ENCODE measurements at places on chromosomes 2 and 18.

DNA sequence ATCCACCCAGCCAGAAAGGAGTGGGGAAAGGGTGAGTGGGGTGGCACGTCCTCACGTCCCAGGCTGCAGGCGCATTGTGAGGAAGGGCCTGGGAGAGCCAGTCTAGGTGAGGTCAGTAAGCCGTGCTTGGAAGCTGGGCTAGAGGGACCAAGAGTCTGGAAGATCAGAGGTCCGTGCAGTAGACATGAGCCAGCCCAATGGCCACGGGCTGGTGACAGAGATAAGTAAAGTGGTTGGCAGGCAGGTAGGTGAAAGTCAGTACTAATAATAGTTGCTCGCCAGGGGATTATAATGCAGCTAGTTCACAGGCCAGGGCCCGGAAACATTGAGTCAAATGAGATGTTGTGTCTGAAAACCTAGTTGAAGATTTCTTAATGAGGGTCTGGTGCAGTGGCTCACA is 133.2 kb downstream of the GBX2 start:
- DNase-seq, result no peak

DNA sequence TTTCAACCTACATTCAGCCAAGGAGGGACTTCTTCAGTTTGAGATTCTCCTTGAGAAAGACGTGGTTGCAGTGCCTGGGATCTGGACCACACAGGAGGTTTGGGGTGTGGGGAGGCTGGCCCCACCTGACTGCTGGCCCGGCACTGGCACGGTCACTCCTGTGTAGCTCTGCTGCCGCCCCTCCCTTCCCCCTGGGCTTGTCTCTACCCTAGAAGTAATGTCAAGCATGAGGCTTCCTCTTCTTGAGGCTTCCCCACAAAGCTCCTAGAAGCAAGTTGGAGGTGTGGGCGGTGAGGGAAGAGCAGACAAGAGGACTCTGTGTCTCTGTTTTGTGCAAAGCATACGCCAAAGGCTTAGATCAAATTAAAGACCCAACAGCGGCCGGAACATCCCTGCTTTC is 8.7 kb downstream of the KLHL29 start:
- no peak for DNase-seq

GRCh38 chr2:236254001-236254400 is 10.2 kb downstream of the ASB18 start:
- DNase-seq, result no peak

DNA sequence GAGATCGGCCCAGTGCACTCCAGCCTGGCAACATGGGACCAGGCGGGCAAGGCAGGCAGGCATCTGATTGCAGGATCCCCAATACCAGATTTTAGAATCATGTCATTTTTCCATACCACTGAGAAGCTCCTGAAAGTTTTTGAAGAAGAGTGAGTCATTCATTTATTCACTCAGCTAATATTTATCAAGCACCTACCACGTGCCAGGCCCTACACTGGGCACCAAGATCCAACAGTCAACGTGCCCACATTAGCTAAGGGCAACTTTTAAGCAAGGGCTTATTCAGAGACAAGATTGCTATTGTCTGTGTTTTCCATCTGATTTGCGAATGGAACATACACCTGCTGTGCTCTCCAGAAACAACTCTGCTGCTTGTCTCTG is 126.8 kb upstream of the LGALSL start:
- no peak for DNase-seq

DNA sequence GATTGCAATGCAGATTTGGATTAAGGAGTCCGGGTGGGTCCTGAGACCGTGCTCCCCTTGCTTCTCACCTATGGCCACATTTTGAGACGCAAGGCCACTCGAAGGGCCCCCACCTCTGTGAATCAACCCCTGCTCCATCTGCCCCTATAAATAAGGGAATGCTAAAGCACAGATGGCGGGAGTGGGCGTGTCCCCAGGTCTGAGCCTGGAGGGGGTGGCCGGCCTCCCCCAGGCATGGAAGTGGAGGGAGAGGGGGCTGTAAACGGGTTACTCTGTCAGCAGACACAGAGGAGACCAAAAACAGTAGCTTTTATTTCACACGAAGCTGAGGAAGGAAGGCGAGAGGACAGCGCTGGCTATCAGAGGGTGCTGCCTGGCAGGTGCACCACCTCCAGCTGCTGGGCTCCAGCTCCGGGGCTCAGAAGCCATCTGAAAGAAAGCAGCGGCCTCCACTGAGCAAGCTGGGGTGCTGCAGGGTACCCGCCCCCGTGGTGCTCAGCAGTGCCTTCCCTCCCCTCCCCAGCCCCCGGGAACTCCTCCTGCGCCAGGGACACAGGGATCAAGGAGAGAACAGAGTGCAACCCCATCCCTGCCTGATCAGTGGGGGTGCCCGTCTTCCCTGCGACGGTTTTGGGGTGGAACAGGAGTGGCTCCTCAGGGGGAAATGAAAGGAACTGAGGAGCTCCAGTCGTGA is 56.7 kb upstream of the RAB6C start:
- DNase-seq, result no peak

GRCh38 chr2:24247592-24247991 is 72.7 kb downstream of the FAM228A start:
- no peak for DNase-seq
